Cardiac atrium fibroblast (primary cell): ENCODE measurements at places on chromosomes 6 and 20. TPM values are rescaled to one million over a fixed set of nuclear protein-coding genes. Genes with fewer than 3 reads are reported as not detected.

Gene LST1
- 1.8 TPM in 1 of 2 replicates, not detected in the other for total RNA-seq

Gene RBPJL
- not detected in 2 replicates for total RNA-seq

Gene TRIM15
- not detected in 2 replicates for total RNA-seq

Gene ADGRB3
- 1.3 and 1.8 TPM in 2 replicates for total RNA-seq

Gene ULBP2
- 10.5 and 10.7 TPM in 2 replicates for total RNA-seq

Gene HAO1
- total RNA-seq, result not detected in 2 replicates

Gene RFX6
- not detected in 2 replicates for total RNA-seq

Gene THBD
- total RNA-seq, result 11.7 and 19.9 TPM in 2 replicates

Gene FANCE
- total RNA-seq, result 2.6 and 4.3 TPM in 2 replicates

Gene GGTLC1
- not detected in 2 replicates for total RNA-seq

Gene GLP1R
- total RNA-seq, result not detected in 2 replicates

Gene TAF11
- 16.7 and 28.3 TPM in 2 replicates for total RNA-seq

Gene DSN1
- total RNA-seq, result 9.1 and 9.4 TPM in 2 replicates

Gene POPDC3
- 6.0 TPM in 1 of 2 replicates, not detected in the other for total RNA-seq

Gene BTNL2
- total RNA-seq, result not detected in 2 replicates

Gene PNLDC1
- total RNA-seq, result not detected in 2 replicates

Gene SYTL3
- 1.8 and 5.2 TPM in 2 replicates for total RNA-seq

Gene MICB
- total RNA-seq, result 7.2 and 7.9 TPM in 2 replicates

Gene CENPW
- 0.72 and 2.6 TPM in 2 replicates for total RNA-seq
